Left cardiac atrium (tissue), 4 donors: ENCODE measurements at places on chromosomes 12 and 14. TPM values are rescaled to one million over a fixed set of nuclear protein-coding genes. Genes with fewer than 3 reads are reported as not detected.

NCKAP5L gene
- 18.8 TPM for total RNA-seq

FRS2 gene
- 21.3 TPM for total RNA-seq

STYK1 gene
- not detected for total RNA-seq

GRCh38 chr14:104072586-104072985 is 12.9 kb upstream of the ASPG start:
- no peak for DNase-seq

- DNase-seq: no peak
These were observed 342 bp downstream of the DICER1 start for GRCh38 chr14:95157048-95157326.
